ENCODE measurements at places on chromosomes 1 and 21.

- no peak for DNase-seq
These were observed at the start of gene SMCP for GRCh38 chr1:152878042-152878441. Gene SMCP (plus strand): TSS chr1:152878322. CDS start chr1:152884423, 6,101 bp downstream.

DNA sequence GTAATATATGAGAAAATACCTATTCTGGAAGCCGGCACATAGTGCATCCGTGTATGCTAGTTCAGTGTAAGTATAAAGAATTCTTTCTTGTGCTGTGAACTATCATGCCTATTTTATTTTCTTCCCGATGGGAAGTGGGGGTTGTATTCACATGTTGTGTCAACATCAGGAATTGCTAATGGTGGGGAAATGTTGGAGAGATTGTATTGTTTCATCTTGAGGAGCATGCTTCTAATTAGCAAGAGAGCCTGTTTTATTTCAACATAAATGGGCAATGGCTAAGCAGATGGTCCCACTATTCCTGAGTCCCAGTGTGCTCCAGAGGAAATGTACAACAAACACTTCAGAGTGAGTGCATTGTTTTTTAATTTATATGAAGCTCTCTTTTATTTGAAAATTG, 485.2 kb downstream of the PLPP3 start:
- DNase-seq = no peak

- DNase-seq = no peak
These were observed 89.8 kb downstream of the TMEM200B start for GRCh38 chr1:29033829-29034466.

GRCh38 chr1:192747301-192747700, 61.5 kb upstream of the RGS2 start:
- no peak for DNase-seq

DNA sequence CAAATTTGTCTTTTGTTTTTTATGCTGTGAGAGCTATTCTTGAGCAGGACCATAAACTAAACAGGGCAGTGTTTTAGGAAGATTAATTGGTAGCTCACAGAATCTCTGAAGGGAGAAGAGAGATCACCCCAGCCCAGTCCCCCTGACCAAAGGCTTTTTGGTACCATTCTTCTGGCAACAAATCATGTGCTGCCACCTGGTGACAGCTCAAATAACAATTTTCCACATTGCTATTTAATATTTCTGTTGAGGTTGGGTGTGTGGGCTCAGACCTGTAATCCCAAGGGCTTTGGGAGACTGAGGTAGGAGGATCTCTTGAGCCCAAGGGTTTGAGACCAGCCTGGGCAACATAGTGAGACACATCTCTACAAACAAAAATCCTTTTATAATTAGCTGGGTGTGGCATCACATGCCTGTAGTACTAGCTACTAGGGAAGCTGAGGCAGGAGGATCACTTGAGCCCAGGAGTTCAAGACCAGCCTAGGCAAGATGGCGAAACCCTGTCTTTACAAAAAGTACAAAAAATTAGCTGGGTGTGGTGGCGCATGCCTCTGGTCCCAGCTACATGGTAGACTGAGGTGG, 2.2 kb upstream of the TESK2 start:
- peak; percentile 43 for DNase-seq

- DNase-seq = no peak
These were observed 34.8 kb downstream of the CASZ1 start for GRCh38 chr1:10761503-10762152.

- no peak for DNase-seq
These were observed 72.8 kb upstream of the KRTAP19-8 start for GRCh38 chr21:31111093-31111492.

- DNase-seq = no peak
These were observed 12.9 kb upstream of the SELENON start for GRCh38 chr1:25786887-25787759.

GRCh38 chr1:40659649-40659947, 5.9 kb downstream of the RIMS3 start:
- no peak for DNase-seq

DNA sequence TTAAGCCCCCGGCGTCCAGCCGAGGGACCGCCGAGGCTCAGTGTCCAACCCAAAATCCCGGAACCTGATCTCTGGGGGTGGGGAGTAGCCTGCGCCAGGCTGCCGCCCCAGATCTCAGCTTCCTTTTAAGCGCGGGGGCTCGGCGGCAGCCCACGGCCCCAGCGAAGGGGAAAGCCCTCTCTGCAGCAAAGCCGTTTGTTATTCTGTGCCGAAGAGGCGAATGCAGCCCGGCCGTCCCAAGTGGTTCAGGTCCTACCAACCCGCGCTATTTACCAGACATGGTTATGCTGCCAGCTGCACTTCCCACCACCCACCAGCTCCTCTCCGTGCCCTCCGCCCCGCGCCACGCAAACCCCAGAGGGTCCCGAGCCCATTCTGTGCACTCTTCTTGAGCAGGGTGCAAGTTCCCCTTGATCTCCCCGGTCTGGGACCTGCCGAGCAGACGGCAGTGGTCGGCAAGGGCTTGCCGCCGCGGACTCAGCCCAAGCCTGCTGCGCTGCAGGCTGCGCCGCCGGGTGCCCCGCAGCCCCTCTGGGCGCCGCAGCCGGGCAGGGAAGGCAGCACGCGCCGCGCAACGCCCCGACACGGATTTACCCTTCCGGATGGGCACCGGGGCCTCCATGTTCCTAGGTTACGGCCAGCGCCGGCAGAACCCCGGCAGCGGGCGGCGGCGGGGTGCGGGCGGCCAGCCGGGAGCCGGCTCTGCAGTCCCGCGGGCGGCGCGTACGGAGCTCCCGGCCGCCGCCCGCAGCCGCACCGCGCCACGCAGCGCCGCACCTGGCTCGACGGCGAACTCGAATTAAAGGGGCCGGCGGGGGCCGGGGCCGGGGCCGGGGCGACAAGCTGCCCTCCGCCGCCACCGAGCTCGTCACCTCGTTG, 738 bp upstream of the KCNA2 start:
- DNase-seq = no peak

GRCh38 chr1:45623972-45624371, at the start of gene CCDC17:
Gene CCDC17 (minus strand): TSS chr1:45624054. CDS start chr1:45623909, 145 bp downstream.
- DNase-seq = no peak

GRCh38 chr1:198540580-198540979, at the start of gene ATP6V1G3:
Gene ATP6V1G3 (minus strand): TSS chr1:198540680. CDS start chr1:198540650, 30 bp downstream.
- no peak for DNase-seq

- DNase-seq = peak; percentile 18
These were observed 65.2 kb upstream of the TARBP1 start for GRCh38 chr1:234544087-234544579.

DNA sequence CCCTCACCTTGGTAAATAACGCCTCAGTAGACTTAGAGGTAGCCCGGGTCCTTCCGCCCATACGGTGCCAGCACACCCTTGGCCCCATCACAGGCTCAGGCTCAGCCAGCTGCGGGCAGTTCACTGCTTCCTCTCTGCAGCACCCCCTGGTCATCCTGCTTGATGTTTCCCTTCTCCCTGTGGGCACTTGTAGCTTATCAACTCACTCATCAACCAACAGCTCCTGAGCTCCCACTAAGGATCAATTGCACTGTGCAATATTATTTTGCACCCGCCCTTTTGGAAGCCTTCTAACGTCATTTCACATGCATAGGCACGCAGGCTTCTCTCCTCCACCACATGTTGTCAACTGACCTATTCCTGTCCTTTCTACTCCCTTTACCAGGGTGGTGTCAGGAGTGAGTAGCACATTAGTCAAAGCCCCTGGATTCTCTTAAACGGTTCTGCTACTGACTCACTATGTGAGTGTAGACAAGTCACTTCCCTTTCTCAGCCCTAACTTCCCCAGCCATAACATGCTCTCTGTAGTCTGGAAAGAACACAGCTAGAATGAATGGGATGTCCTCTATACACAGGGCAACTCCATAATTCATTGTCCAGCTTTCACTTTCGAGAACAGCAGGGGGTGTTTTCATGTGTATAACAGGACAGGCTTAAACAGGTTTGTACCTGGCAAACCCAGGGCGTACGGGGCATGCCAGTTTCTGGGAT, 47.1 kb upstream of the IRF2BP2 start:
- DNase-seq = peak; percentile 72

DNA sequence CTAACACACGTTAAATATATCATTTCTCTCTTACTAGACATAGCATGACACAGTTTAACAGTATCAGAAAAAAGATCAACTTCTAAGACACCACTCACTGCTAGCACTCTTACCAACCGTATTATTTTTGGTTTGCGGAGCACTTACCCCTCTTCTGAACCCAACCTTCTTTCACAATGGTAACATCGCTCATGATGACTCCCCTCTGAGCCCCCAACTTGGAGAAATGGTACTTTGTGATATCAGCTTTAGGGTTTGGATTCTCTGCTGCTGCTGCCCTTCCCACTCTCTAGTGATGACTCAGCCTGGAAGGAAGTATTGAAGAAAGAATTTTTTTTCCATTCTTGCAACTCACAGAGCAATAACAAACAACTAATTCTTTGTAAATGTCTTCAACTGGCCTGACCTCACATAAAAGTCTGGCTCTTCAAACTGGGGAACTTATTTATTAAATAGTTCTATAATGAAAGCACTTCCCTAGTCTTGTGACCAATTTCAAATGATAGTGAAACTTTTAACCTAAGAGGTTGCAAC, 7.0 kb downstream of the AKT3 start:
- DNase-seq = no peak

DNA sequence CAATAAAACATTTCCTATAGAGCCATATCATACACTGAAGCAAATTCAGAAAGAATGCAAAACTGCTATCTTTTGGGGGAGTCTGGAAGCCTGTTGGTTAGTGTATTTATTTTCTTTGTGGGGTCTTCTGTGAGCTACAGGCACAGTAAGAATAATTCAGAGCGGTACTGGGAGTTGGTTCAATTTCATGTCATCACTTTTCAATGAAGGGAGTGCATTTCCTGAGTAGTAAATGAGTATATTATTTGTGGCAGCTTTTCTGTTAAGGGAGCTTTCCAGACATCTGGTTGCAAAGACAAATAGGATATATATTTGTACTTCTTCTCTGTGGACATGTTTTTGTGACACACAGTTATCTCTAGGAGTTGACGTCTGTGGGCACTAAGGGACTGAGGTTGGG, 130.6 kb downstream of the HUNK start:
- DNase-seq = no peak

DNA sequence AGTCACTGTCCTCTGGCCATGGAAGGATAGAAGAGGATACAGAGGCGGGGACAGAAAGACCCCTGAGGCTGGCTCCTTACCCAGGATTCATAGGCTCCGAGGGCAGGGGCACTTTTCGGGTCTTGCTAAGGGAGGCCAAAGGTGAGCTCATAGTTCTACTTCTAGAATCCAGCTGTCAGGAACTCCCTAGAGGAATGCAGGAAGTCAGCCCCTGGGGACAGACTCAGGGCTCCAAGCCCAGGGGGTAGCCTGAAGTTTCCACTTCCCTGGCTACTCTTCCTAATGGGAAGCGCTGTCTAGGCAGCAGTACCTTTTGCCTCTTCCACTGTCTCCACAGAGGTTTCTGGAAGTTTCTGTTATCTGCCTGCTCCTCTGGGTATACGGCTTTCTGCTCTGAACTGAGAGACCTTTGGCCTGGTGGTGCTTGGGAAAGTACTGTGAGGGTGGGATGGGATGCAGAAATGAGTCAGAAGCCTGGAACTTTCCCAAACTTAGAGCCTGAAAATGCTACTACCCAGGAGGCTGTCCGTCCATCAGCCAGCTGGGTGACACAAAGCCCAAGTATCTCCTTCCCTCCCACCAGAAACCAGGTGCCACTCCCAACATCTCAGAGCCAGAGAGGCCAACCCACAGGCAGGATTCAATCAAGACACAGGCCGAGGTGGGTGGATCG, 3.6 kb downstream of the UBXN11 start:
- no peak for DNase-seq

DNA sequence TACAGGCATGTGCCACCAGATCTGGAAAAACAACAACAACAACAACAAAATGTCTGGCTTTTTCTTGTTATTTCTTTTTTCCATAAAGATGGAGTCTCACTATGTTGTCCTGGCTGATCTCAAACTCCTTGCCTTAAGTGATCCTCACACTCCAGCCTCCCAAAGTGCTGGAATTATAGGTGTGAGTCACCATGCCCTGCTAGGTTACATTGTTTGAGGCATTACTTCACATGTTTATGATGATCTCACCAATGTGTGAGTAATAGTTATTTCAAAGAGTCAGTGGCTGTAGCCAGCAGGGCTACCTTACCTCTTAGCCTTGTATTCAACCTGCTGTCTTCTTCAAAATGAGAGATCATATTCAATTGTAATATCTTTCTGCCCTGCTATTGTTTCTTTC, 445.7 kb downstream of the AMY1C start:
- no peak for DNase-seq

GRCh38 chr1:8016895-8017241, 9.2 kb downstream of the ERRFI1 start:
- no peak for DNase-seq

DNA sequence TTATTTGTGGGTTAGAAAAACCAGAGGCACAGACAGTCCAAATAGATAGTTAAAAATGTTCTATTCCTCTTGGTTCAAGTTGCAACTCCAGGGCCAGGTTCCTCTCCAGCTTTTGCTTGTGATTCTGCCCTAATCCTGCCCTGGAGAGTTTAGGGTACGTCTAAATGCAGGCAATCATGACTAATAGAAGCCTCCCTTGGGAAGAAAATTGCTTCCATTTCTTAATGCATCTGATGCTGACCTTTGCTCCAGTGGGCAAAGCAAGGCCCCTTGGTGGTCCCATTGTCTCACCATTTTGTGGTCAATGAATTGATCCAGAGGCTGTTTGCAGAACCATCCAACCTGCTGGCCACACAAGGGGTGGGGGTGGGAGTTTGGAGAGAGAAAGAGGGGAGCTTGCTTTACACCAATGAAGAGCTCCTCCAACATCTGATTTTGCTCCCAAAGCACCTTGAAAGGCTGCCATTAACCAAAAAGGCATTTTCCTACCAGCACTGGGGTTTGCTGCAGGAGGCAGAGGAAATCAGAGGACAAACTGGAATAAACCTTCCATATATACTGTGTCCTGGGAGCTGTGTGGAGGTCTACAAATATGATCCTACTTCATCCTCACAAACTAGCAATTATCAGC, 31.3 kb downstream of the C8B start:
- DNase-seq = no peak
